ENCODE measurements at places on chromosomes 1 and 21. TPM values are rescaled to one million over a fixed set of nuclear protein-coding genes. Genes with fewer than 3 reads are reported as not detected.

DNA sequence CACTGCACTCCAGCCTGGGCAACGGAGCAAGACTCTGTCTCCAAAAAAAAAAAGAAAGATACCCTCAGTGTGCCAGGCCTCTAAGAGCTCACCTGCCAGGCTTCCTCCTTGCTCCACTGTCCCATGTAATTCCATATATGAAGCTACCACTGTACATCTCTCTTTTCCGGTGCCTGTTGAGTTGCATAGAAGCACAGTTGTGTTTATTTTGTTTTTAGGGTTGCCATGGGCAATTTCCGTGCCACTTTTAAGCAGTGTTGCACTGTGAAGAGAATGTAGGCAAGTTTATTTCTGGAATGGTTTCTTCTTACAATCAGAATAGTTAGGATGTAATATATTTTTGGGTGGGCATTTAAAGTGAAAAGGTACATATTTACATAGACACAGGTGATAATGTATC lies 23.3 kb downstream of the MR1 start:
- no peaks in the 10 kb centered on the region for H3K27me3 ChIP-seq
- H3K27ac ChIP-seq, result no peak overlapping the region
- H3K4me3 ChIP-seq, result no peak overlapping the region
- peaks cover 39% of the 10 kb centered on the region for H3K36me3 ChIP-seq

DNA sequence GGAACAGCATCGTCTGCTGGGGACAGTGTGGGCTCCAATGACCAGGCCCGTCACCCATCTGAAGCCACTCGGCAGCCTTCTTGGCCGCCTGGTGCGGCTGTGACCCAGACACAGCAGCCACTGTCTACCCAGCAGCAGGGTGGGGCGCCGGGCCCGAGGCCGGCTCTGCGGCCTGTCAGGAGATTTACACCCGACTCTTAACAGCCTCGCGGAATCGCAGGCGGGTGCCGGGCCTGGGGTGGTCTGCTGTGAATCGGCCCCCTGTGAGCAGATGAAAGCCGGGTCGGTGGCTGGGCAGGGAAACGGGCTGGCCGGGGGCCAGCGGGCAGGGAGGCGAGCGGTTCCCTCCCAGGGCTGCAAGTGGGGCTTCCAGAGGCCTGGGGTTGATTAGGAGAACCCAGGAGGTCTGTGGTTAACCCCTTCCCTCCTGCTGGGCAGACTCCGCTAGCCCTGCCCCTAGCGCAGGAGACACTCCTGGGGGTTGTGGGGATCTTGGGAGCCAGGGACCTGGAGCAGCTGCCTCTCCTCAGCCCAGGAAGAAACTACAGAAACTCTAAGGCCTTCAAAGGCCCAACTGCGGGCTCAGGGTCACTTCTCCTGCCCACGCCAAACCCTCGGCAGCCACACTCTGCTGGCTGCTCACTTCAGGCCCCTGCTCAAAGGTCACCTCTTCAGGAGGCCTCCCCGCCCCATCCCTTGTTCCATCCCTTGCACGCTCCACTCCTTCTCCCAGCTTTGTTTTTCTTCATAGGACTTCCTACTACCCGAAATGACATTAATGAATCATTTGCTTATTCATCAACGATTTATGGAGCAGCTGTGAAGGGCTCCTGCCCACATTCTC lies 15.6 kb downstream of the RUNX3 start:
- no peak for DNase-seq
- peaks cover 77% of the 10 kb centered on the region for H3K36me3 ChIP-seq
- H3K27ac ChIP-seq, result peak overlapping the region; percentile 94

- DNase-seq, result no peak
- no peaks in the 10 kb centered on the region for H3K27me3 ChIP-seq
- H3K4me3 ChIP-seq, result no peak overlapping the region
- H3K36me3 ChIP-seq, result no peaks in the 10 kb centered on the region
- no peaks in the 10 kb centered on the region for H3K4me1 ChIP-seq
- H3K27ac ChIP-seq, result no peak overlapping the region
Measured at GRCh38 chr1:60059468-60059867, 14.1 kb downstream of the C1orf87 start.

- no peak for DNase-seq
- no peak overlapping the region for H3K27ac ChIP-seq
- H3K27me3 ChIP-seq, result no peaks in the 10 kb centered on the region
Measured at GRCh38 chr21:46243960-46244361, 15.4 kb upstream of the LSS start.

PLA2G2D gene
- not detected for polyA plus RNA-seq

DNA sequence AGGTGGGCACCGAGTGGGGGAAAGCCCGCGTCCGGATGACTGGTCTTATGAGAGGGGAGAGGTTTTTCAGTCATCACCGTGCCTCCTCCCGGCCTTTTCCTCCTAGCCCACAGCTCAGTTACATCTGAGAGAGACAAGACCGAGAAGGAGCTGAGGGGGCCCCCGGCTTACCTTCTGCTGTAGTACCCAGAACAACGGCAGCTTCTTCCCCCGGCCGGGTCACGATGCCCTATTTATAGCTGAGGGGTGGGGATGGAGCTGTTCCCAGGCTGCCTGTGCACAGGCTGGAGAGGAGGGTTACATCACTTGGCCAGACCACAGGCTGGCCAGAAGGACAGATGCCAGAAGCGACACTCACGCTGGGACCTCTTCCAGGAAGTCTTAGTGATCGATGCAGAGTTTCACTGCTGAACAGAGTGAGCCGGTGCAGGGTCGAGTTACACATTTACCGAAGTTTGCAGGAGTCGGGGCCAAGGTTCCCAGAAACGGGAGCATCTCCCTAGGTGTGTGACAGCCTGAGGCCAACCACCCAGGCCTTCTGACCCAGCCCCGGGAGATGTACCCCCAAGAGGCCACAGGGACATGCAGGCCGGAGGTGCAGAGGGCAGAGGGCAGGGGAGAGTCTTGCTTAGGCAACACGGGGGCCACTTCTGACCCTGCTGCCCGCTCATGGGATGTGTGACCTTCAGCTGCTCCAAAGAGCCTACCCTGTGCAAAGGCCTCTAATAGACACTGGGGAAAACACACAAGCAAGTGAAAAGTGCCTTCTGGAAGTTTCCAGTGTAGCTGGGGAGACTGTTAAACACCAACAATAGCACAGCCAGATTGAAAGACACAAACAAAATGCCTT lies at the start of gene AGT:
TSS of gene AGT (minus strand) at position 208 of the 850 bp plus-strand sequence. CDS start 3,299 bp downstream, outside the sequence.
- H3K4me3 ChIP-seq, result no peak within 1 kb of the TSS

GRCh38 chr1:174074757-174075156 lies 52.6 kb upstream of the RC3H1 start:
- no peaks in the 10 kb centered on the region for H3K4me1 ChIP-seq
- H3K27me3 ChIP-seq, result no peaks in the 10 kb centered on the region
- no peak overlapping the region for H3K4me3 ChIP-seq
- H3K36me3 ChIP-seq, result no peaks in the 10 kb centered on the region
- DNase-seq, result peak; percentile 18
- no peak overlapping the region for H3K27ac ChIP-seq

GRCh38 chr1:69485616-69486015 lies 82.1 kb upstream of the LRRC7 start:
- no peak overlapping the region for H3K4me3 ChIP-seq
- H3K27me3 ChIP-seq, result no peaks in the 10 kb centered on the region
- H3K27ac ChIP-seq, result no peak overlapping the region

DNA sequence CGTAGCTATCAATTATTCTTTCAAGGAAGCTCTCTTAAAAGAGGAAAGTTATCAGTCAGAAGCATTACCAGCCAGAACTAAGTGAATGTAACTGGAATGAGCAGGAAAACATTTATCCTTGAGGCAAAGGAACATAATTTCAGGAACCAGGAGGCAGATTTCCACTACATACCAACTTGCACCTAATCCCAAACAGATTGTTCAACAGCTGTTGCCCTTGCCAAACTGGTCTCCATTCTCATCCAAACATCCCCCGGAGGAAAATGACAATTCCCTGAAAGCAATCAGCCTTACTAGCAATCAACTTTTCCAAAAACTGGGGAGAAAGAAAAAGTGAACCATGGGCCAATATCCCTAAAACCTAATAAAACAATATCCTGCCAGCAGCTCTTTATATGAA lies 35.0 kb downstream of the ENAH start:
- DNase-seq, result no peak
- no peaks in the 10 kb centered on the region for H3K36me3 ChIP-seq
- no peaks in the 10 kb centered on the region for H3K27me3 ChIP-seq
- H3K4me3 ChIP-seq, result no peak overlapping the region
- H3K27ac ChIP-seq, result no peak overlapping the region
- no peaks in the 10 kb centered on the region for H3K4me1 ChIP-seq

GRCh38 chr1:164836614-164837018 lies 277.6 kb downstream of the PBX1 start:
- no peak overlapping the region for H3K27ac ChIP-seq
- no peaks in the 10 kb centered on the region for H3K27me3 ChIP-seq
- no peaks in the 10 kb centered on the region for H3K4me1 ChIP-seq
- DNase-seq, result no peak

CD1E gene
- polyA plus RNA-seq, result not detected

DNA sequence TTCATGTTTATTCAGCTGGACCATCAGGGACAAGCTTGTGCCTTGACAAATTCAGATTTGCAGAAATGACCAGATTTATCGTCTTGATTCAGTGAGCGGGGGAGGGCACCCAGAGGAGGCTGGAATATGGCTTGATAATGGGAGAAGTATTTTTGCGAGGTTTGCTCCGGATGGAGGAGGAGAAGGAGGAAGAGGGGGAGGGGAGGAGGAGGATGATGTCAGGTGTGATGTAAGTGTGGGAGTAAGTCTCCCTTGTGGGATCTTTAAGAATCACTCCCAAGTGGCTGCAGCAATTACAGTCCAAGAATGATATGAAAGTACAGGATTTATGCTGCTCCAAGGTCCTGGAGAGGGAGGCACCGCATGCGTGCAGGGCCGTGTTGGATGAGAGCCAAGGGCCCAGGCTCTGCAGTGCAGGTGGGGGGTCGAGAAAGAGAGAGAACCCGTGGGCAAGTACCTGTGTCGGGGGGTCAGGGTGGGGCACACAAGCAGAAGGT lies 5.6 kb upstream of the ZNF496 start:
- peaks cover 2% of the 10 kb centered on the region for H3K4me1 ChIP-seq
- H3K4me3 ChIP-seq, result no peak overlapping the region
- DNase-seq, result no peak
- H3K27me3 ChIP-seq, result no peaks in the 10 kb centered on the region
- H3K27ac ChIP-seq, result no peak overlapping the region

PADI4 gene
- 1.3 TPM for polyA plus RNA-seq

DNA sequence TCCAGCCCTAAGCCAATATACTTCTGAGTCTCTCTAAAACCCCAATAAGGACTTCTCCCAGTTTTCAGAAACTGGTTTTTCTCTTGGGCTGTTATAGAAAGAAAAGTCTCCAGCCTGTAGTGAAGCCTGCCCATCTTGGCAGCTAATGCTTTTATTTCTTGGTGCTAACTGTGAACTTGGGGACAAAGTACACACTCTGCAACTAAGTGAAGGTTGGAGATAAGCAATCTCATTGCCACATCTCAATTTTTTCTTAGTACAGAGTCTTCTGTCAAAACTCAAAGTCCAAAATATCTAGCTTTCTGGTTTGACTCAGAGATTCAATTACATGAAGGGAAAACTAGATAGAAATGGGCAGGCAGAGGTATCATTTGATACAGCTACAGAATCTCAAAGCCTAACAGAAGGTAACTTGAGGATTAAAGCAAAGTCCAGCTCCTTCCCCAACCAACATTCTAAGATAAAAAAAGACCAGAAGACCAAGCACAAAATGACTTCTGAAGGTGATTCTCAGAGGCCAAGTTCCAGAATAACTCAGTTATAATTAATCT lies 14.0 kb downstream of the AK2 start:
- peaks cover 4% of the 10 kb centered on the region for H3K4me1 ChIP-seq
- H3K4me3 ChIP-seq, result no peak overlapping the region
- H3K27me3 ChIP-seq, result no peaks in the 10 kb centered on the region
- no peak for DNase-seq

GRCh38 chr1:37989361-37989930 lies 376 bp downstream of the SF3A3 start:
- peak overlapping the region; percentile 94 for H3K4me3 ChIP-seq
- H3K4me1 ChIP-seq, result peaks cover 21% of the 10 kb centered on the region
- H3K27me3 ChIP-seq, result no peaks in the 10 kb centered on the region

DNA sequence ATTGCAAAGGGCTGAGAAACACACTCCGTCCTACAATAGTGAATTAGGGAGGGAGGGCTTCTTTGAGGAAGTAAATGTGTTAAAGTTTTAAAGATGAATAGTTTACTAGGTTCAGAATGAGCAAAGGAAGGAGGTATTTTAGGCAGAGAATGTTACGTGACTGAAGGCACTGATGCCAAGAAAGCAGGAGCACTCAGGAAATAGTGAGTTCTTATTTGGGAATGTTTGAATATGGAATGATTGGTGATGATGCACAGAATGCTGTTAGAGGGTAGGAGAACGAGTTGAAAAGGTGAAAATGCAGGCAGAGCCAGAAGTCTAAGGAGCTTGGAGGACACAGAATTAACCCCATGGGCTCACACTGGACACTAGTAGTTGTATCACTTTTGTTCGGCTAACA lies 108.0 kb downstream of the NRIP1 start:
- no peaks in the 10 kb centered on the region for H3K27me3 ChIP-seq
- H3K36me3 ChIP-seq, result no peaks in the 10 kb centered on the region
- no peak overlapping the region for H3K27ac ChIP-seq
- no peak for DNase-seq
- no peak overlapping the region for H3K4me3 ChIP-seq

GRCh38 chr1:21435646-21436487 lies 4.1 kb upstream of the NBPF3 start:
- DNase-seq, result no peak
- H3K27me3 ChIP-seq, result no peaks in the 10 kb centered on the region
- no peak overlapping the region for H3K27ac ChIP-seq
- no peaks in the 10 kb centered on the region for H3K36me3 ChIP-seq

DNA sequence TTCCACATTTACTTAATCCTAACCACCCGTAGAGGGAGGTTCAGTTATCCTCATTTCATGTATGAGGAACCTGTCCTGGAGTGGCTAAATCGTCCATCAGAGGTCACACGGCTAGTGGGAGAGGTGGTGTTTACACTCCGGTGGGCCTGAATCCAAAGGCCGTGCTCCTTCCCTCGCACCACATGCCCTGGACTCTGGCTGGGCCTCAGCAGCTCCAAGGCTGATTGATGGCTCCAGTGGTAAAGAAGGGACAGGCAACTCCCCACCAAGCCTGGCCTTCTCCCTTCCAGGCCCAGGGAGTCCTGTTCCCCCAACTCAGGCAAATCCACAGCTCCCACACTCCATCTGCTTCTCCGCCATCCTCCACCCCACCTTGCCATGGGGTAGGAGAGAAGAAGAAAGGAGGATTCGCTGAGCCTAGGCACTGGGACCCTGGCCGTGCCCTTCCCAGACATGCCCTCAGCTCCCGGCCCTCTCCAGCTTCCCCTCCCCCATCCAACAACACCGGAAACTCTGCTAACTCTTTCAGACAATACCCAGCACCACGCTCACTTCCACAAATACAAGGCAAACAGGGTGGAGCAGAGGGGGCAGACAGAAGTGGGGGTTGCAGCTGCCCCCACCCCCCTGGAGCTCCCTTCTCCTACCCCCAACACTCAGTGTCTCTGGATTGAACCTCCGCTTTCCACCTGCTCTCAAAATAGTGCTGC lies 10.9 kb downstream of the ARHGEF2 start:
- H3K36me3 ChIP-seq, result peaks cover 72% of the 10 kb centered on the region
- no peak for DNase-seq
- H3K27ac ChIP-seq, result peak overlapping the region; percentile 72
- H3K4me1 ChIP-seq, result peaks cover 57% of the 10 kb centered on the region
- no peaks in the 10 kb centered on the region for H3K27me3 ChIP-seq

- peaks cover 51% of the 10 kb centered on the region for H3K36me3 ChIP-seq
- no peak for DNase-seq
- no peaks in the 10 kb centered on the region for H3K4me1 ChIP-seq
- no peak overlapping the region for H3K27ac ChIP-seq
Measured at GRCh38 chr1:33284049-33284448, 27.8 kb downstream of the ZNF362 start.

ASPM gene
- 0.88 TPM for polyA plus RNA-seq
